ENCODE measurements at places on chromosomes 6 and 20.
A peak's percentile ranks its signal among the peaks of the same experiment; 100 is the strongest.

GRCh38 chr20:12700701-12701100 lies 308.1 kb upstream of the SPTLC3 start:
- DNase-seq, result no peak

GRCh38 chr20:25058847-25059810 lies 1.2 kb upstream of the ACSS1 start:
- peak; percentile 12 for DNase-seq

- DNase-seq, result no peak
Measured at GRCh38 chr6:79385333-79385732, 150.9 kb upstream of the HMGN3 start.

DNA sequence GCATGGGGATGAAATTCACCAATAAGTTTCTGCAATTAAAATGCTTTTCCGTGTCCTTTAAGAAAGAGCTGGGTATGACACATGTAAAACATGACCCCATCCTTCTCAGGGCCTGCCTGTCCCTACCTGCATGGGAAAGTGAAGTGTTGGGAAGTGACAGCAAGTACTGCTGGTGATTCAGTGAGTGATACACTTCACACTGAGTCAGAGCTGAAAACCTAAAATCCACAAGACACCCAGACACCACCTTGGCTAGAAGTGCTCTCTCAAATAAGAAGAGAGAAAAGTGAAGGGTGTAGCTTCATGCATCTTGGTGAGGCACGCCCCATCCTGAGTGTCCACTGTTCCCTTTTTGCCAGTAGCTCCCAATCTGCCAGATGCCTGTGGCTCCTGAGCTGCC lies 3.3 kb downstream of the RAB22A start:
- no peak for DNase-seq

- no peak for DNase-seq
Measured at GRCh38 chr6:34652263-34652662, 44.3 kb downstream of the ILRUN start.

GRCh38 chr6:11460837-11461661 lies 76.5 kb upstream of the TMEM170B start:
- DNase-seq, result no peak

GRCh38 chr20:45938727-45939438 lies 4.4 kb downstream of the PCIF1 start:
- no peak for DNase-seq

DNA sequence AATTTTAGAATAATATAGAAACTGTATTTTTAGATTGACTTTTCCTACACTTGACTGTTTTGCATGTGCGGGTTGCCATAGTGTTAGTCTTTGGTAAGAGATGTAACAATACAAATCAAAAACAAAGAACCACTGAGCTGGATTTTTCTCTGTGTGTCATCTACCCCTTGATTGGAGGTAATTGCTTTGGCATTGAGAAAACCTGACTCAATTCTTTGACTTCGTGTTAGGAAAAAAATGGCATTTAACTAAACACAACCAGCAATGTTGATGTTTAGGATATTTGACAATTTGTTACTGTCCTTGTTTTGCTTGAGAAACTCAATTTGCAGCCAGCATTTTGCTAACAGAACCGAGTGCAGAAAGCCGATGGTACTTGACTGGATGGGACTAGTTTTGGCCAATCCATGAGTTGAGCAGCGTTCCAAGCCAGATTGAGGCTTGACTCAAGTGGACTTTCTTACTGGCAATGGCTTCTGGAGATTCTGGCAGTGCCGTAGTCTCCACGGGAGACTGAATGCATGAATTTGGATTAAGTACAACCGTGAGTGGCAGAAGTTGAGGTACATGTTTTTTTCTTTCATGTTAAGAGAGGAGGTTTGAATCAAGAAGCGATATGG lies 17.1 kb downstream of the TPBG start:
- DNase-seq, result no peak

- no peak for DNase-seq
Measured at GRCh38 chr6:113921299-113921904, 49.5 kb downstream of the HDAC2 start.

- peak; percentile 99 for DNase-seq
Measured at GRCh38 chr6:37103169-37104039, 66.5 kb upstream of the PIM1 start.

- no peak for DNase-seq
Measured at GRCh38 chr6:148578489-148578814, 168.4 kb upstream of the UST start.

DNA sequence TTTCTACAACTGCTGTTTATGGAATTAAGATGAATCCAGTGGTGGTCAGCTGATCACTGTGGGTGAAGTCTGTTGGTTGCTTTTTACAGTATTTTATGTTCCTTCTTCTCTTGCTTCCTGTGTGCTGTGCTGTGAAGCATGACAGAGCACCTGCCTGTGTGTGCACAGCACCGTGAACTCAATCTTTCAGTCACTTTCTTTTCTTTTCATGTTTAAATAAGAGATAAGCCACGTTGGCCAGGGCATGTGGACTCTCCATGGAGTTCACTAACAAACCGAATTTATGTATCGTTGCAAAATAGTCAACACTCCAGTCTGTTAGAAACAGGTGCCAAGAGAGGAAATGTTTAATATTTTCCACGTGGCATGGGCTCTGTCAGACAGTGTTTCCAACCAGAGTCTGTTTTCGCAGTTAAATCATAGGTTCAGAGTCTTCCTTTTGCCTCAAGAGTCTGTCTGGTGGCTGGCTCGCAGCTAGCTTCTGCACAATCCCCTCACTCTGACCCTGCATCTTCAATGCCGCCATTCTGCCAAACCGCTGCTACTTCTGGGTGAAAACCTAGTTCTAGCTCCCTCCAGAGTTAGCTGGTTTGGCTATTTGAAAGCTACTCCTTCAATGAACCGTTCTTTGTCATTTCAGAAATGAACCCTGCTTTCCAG lies 73.2 kb downstream of the QRSL1 start:
- DNase-seq, result no peak

- DNase-seq, result no peak
Measured at GRCh38 chr6:94177429-94177828, 758.1 kb upstream of the EPHA7 start.

DNA sequence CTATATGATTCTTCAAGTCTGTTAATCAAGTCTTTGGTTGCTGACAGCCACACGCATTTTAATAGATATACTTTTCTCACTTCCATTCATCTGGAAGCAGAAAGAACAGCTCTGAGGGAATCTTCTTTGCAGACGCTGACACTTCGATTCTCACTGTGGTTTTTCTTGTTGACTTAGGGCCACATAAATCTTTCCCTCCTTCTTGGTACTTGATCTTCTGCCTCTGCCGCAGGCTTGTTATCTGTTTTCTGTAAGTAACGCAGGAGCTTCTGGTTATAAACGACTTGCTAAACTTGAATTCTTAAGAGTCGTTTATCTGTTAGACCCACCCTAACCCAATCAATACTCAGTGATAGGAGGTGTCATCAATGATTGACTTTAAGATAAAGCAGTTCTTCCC lies 268.8 kb upstream of the SULF2 start:
- no peak for DNase-seq

DNA sequence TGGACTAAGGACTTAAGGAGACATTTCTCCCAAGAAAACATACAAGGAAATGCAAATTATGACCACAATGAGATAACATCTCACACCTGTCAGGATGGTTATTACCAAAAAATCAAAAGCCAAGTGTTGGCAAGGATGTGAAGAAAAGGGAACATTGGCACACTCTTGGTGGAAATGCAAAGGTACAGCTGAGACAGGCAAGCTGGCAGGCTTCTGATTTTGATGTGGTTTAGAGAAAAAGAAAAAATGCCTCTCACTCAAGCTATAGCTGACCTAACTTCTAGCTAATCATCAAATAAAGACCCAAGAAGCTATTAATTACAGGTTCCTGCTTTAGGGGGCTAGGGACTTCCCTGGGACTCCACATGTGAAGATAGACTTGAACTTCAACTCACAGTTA lies 139.8 kb downstream of the THEMIS start:
- no peak for DNase-seq

GRCh38 chr20:53030061-53030460 lies 57.9 kb downstream of the TSHZ2 start:
- DNase-seq, result no peak

DNA sequence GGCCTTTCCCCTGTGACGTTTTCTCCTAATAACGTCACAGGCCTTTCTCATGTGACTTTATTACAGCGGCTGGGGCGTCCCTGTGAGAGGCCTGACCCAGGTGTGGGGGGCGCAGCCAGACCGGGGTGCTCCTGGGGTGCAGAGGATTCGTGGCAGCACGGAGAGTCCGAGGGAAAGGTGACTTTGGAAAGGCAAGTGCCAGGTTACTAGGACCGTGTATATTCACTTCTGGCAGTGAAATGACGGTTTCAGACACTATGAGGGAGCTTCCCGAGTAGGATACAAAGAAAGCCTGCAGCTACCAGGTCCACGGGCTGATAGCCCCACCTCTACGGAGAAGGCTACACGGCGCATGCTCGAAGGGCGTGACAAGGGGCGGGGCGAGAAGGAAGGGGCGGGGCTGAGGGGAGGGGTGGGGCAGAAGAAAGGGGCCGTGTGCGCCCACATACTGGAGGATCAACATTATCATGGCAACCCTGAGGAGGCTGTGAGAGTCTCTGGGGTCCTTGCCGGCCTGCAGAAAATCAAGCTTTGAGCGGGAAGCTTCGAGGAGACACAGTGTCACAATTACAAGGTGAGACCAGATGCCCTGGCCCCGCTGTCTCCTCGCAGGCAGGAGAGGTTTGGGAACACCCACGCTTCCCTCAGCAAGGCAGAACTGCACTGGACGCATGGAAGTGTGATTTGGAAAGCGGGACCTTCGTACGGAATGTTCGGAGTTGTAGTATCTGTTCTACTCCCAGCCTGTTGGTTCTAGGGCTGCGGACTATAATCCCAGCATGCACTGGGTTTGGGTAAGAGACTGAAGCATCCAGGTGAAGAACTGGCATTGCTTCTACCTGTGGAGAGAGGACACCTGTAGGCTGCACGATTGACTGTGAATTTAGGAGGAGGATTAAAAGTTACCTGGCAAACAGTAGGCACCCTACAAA lies 54.4 kb upstream of the ZNF337 start:
- DNase-seq, result peak; percentile 9

GRCh38 chr6:170019818-170020583 lies 268.6 kb downstream of the ERMARD start:
- DNase-seq, result no peak

GRCh38 chr6:123855506-123855905 lies 51.8 kb downstream of the NKAIN2 start:
- DNase-seq, result no peak

- DNase-seq, result no peak
Measured at GRCh38 chr20:50876063-50876685, 55.1 kb downstream of the ADNP start.

- no peak for DNase-seq
Measured at GRCh38 chr6:10857259-10857658, 18.9 kb upstream of the MAK start.

GRCh38 chr6:100553243-100553642 lies 88.5 kb upstream of the SIM1 start:
- DNase-seq, result no peak

- DNase-seq, result peak; percentile 73
Measured at GRCh38 chr6:37024656-37025337, 19.3 kb downstream of the FGD2 start.

GRCh38 chr6:73942592-73943186 lies 246.7 kb downstream of the CD109 start:
- no peak for DNase-seq

- DNase-seq, result no peak
Measured at GRCh38 chr6:167140589-167141474, 16.9 kb downstream of the GPR31 start.

GRCh38 chr6:28124350-28124970 lies at the start of gene ZSCAN16:
ZSCAN16 (plus strand) TSS chr6:28124609; CDS start chr6:28125444, 835 bp downstream.
- peak; percentile 85 for DNase-seq

GRCh38 chr20:50848846-50849673 lies 54.2 kb downstream of the BCAS4 start:
- no peak for DNase-seq

DNA sequence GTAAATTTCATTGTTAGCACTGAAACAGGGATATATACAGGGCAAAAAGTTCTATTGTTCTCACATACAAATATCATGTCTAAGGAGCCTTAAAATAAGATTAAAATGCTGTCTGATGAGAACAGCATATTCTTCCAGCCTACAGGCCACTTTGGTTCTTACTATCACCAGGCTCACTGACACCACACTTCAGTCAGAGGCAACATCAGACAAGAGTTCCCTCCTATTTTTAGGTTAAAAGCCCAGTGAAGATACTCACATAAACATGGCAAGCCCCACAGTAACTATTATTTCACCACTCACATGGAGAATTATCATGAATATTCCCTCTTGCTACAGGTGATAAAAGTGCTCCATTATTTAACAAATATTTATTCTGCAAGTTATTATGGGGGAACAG lies 175.8 kb downstream of the ISM1 start:
- DNase-seq, result no peak

GRCh38 chr6:57469072-57469471 lies 151.6 kb downstream of the PRIM2 start:
- no peak for DNase-seq

- DNase-seq, result no peak
Measured at GRCh38 chr20:53502820-53503219, 90.8 kb downstream of the ZNF217 start.

DNA sequence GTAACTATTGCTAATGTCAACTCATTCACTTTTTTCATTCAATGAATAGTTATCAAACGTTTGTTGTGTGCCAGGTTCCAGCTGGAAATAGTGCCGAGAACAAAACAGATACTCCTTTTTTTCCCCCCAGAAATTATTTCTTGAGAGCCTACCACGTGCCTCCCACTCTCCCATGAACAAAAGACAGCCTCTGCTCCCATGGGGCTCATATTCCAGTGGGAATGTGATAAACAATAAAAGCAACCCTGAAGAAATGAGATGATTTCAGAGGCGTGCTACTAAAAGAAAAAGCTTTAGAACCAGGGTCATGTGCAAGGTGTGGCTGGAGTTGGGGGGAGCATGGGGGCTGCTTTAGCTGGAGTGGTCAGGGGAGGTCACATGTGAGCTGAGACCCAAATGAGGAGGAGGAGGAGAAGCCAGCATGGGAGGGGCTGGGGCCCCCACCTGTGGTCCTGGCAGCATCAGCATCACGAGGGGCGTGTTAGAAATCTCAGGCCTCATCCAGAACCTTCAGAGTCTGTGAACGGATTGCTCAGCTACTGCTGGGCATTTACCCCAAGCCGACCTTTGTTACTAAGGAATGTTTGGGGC lies 157.4 kb downstream of the EYA2 start:
- no peak for DNase-seq

DNA sequence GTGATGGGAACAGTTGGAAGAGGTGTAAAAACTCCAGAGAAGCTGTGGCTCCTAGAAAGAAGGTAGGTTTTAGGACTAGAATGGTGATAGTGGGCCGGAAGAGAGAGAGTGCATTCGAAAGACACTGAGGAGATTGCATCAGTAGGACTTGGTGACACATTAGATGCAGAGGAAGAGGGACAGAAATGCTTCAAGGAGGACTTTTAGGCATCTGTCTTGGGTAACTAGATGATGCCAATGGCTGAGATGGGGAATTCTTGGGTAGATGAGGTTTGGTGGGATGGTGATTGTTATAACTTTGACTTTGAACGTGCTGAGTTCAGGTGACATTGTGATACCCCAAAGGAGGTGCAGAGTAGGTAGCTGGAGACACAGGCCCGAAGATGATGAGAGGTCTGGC lies 196.5 kb downstream of the GMPR start:
- no peak for DNase-seq

- no peak for DNase-seq
Measured at GRCh38 chr6:150681578-150682395, 82.1 kb downstream of the PLEKHG1 start.

GRCh38 chr6:154917941-154918340 lies 77.2 kb upstream of the TIAM2 start:
- no peak for DNase-seq

Measured in hematopoietic multipotent progenitor cell treated with erythropoietin and hydrocortisone succinate and interleukin-3 and kit ligand, for 17 days (in vitro differentiated cells).